ENCODE measurements at places on chromosomes 6 and 20. TPM values are rescaled to one million over a fixed set of nuclear protein-coding genes. Genes with fewer than 3 reads are reported as not detected.
A peak's percentile ranks its signal among the peaks of the same experiment; 100 is the strongest.

DNA sequence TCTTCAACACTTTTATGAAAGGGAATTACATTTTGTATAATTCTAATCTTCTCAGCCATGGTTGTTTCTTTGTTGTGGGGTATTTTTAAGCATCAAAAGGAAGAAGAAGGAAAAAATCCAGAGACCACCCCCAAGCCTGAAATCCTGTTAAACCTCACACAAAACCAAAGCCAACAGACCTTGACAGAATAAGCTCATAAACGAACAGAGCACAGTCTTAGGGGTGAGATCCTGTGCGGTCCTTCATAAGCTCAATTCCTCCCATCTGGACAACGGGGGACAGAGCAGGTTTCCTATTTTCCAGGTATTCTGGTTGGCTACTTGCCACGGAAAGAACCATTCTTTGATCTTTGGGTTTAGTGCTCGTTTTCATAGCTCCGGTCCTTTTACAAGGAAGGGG, 151.3 kb upstream of the SULF2 start:
- DNase-seq = no peak

- DNase-seq = no peak
Measured at GRCh38 chr6:130189531-130190397, 33.0 kb downstream of the SAMD3 start.

DNA sequence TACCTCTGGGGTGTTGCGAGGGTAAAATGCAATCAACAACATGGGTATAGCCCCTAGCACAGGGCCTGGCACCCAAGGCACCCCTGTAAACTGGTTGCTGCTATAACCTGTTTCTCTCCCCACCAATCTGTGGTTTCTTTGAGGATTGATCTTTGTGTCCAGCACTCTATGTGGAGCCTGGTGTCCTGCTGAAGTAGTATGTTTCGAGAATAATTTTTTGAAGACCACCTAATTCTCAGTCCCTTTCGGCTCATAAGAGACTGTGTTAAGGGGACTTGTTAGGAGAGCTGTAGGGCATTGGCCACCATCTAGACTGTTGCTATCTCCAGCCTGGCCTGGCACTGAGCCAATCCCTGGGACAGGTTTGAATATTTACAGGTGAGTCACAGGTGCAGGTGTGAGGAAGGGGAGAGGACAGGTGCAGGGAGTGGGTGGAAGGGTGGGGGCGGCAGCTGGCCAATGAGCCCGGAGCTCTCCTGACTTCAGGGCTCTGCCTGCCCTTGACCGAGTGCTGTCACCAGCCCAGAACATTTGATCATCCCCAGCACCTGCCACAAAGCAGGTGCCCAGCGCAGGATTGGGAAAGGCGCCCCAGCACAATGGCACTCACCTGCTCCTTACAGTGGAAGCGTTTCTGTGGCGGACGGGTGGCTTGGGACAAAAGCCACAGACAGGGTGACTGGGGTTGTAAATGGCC, 8.1 kb upstream of the C20orf144 start:
- peak; percentile 98 for DNase-seq

DNA sequence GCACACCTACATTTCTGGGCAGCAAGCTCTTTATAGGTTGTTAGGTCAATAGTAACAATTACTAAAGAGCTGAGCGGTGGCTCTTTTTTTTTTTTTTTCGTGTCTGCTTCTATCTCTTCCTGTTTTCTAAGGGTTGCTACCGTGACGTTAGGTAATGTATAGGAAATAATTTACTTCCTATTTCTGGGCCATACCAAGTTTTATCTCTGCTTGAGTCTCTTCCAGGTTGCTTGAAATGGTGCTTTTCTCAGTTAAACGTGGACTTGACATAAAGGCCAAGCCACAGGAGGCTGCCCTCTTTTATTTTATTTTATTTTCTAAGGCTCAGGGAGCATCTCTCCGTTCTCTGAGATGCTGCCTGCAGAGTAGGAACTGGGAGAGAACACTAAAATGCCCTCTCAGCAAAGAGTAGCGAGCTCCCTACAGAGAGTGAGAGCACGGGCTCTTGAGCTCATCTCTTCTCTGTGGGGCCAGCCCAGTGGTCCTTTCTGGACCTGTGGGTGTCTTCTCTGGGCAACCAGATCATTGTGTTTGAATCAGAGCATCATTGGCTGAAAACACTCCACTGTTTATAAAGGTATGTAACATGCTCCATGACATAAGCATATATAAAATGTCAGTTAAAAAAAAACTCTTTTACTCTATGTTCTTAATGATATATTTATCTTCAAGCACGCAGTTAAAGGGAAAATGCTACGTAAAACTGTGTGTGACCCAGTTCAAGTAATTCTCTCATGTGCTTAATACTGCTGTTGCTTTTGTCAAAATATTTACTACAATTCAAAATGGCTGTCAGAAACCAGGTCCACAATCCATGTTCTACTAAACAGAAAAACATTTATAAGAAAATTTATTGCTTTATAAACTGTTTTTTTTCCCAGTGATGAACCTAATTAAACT, at the start of gene ZNF831:
ZNF831 (plus strand) TSS at position 191 of the 900 bp plus-strand sequence. CDS start 27,199 bp downstream, outside the sequence.
- DNase-seq = no peak

GRCh38 chr6:54903884-54904283, 57.3 kb downstream of the FAM83B start:
- no peak for DNase-seq

DNA sequence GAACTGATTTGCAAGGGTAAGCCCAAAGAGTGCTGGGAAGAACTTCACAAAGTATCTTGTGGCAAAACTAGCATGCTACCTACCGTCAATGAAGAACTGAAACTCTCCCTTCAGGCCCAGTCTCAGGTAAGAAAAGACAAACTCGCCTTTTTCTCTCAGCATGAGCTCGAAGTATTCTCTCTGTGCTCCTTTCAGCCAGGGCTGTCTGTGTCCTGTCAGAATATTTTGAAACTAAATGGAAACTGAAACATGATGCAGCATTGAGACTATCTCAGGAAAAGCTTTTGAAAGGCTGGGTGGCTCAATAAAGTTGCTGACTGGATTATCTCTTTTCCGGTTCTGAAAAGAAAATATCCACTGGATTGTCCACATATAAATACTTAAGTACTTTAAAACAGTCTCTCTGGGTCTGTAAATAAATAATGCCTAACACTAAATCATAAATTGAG, 696 bp downstream of the CALHM5 start:
- DNase-seq = no peak

DNA sequence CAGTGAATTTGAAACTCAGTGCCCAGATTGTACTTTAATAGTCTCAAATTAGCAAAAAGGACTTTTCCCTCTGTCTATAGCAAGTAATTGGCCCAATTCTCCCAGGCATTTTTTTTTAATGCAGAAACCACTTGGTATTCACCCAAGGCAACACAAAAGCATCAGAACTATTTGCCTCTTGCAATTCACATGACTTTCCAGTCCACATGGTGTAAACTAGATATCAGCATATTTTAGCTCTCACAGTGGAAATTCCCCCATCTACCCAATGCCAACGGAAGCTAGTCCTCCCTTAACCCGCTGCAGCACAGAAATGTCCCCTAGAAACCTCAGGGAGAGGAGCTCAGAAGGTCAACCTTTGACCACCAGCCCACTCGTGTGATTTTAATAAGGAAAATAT, 103.4 kb upstream of the CDYL start:
- DNase-seq = no peak

Gene NFATC2
- total RNA-seq = 0.57 TPM
